ENCODE measurements at places on chromosomes 4 and X.

GRCh38 chr4:56613101-56613862, 67.8 kb downstream of the HOPX start:
- DNase-seq, result no peak

GRCh38 chrX:13013363-13014110, 30.9 kb downstream of the FAM9C start:
- no peak for DNase-seq

GRCh38 chrX:3699821-3700381, 13.5 kb downstream of the PRKX start:
- DNase-seq, result no peak

- DNase-seq, result no peak
These were observed 171.0 kb upstream of the TBL1X start for GRCh38 chrX:9293903-9294302.

- DNase-seq, result no peak
These were observed 518.3 kb upstream of the AGA start for GRCh38 chr4:177960566-177960965.

DNA sequence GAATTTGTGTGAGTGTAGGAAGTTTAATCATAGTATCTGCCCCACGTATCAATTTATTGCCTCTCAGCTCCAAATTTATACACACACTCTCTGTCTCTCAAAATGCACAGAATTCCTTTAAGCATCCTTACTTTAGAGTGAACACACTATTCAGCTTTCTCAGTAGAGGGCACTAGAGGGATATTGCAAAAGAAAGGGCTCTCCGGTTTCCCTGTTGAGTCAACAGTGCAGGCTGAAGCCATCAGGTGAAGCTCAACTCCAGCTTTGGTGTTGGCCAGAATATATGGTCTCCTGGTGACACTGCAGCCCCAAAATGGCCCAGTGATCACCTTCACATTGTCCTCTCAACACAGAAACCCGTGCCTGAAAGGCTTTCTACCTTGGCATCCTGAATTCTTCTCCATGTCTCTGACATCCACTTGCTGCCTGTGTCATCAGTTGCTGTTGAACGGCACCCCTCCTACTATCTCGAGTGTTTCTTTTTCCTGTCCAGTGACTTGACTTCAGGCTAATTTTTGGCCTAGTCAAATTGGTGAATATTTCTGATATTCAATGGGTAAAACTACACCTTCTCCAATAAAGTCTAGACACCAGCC, 670.5 kb downstream of the GABRG1 start:
- no peak for DNase-seq

DNA sequence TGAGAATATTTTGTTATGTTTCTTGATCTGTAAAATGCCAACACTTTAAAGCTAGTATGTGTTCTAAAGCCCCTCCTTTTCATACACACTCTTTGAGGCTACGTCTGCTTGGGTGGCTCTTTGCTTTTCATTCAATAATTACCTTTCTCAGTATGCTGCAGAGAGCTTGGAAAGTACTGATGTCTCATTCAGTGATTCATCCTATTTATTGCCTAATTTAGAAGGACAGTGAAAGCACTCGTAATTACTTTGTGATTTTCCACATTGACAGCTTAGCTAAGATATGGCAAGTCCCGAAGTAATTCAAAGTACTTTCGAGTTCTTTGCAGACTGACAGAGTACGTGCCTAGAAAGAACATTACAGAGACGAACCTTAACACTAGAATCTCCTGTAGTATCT, 57.2 kb downstream of the BMP15 start:
- no peak for DNase-seq

DNA sequence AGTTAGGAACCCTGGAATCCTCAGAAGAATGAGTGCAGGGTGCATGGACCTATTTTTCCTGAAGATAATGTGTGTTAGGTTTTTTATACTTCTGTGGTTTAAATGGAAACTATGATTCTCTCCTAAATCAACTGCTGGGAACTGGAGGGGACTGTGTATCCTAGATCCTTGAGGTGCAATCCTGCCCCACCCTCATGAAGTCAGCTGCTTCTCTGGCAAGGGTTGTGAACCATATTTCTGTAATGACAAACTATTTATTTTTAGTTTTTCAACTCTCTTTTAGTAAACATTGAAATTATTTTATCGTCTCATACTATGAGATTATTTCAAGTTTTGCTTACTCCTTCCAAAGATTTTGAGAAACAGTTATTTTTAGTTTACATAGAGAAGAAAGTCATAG, 25.8 kb upstream of the VEGFC start:
- no peak for DNase-seq

GRCh38 chrX:121569609-121570008, 522.2 kb downstream of the GLUD2 start:
- no peak for DNase-seq

DNA sequence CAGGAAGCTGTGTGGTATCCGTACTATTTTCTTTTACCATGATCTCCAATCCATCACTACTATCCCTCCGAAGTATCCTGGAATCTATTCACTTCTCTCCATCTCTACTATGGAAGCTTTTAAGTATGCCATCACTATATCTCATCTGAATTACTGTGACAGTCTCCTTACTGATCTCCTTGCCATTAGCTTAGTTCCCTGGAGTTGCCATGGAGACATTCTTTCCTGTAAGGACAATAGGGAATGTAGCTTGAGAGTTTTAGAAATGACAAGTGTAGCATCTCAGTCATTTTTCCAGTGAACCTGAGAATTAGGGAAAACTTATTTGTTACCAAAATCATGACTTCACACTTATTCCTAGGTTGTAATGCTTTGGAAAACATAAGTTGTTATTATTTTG, 86.3 kb downstream of the HPGD start:
- DNase-seq, result no peak
